ENCODE measurements at places on chromosomes 2 and 18.

DNA sequence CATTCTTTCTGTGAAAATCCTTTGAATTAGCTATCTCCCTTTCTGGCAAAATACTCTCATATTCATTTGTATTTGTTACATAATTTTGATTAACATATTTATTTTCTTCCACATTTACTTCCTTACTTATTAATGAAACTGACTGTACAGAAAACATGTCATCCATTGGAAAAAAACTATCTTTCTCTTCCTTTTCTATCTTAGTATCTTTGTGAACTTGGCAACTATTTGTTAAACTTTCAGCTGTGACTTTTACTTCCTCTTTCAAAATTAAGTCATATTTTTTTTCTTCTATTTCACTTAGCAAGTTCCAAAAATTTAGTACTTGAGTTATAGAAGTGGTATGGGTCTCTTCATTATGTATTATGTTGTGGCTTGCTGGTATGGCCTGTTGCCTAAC lies 2.6 kb downstream of the RAD51AP2 start:
- no peak for DNase-seq

DNA sequence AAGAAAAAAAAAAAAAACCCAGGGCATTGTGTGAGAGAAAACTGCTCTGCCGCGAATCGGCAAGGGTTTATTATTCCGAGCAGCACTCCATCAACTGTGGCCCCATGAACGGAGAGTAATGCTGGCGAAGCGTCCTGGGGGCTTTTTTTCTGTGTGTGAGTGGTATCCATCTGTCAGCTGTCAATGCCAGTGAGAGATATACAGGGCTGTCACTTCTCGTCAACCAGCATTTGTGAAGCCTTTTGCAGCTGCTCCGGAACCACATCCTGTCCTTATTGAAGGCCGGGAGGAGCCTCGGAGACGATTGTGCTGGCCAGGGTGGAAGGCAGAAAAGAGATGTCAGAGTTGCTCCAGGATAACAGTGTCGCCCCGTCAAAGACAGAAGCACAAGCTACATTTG lies 356.9 kb upstream of the SMIM21 start:
- DNase-seq = no peak

DNA sequence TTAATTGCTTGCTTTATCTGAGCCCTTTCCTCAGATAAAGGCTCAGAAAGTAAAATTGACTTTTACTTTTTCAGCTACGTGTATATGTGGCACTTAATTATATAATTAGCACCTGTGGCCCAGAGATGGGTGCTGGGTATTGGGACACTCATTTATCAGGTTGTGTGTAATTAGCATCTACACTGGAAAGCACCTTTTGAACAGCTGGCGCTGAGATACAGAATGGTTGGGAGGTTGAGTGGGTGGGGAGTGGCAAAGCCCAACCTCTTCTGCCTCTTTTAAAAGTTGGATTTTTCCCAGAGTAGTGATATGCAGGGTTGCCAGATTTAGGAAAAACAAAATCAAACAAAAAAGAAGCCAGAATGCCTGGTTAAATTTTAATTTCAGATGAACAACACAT lies 23.9 kb downstream of the SPTBN1 start:
- DNase-seq = no peak

DNA sequence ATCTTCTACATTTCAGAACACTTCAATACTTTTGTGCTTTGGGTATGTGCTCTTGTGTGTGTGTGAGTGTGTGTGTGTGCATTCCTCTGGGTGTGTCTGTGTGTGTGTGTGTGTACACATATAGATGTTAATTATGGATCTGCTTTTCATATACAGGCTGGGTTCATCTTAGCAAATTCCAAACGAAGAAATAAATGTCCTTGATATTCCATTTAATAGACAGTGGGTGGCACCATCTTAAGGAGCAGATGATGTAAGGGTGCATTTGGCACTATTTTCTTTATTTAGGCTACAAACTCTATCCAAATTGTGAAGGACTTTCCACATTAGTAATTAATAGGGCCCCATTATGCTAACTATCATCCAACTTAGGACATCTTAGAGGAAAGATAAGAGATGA lies 425.8 kb upstream of the POU3F3 start:
- DNase-seq = no peak

GRCh38 chr18:21406116-21406515 lies 164.1 kb downstream of the GREB1L start:
- DNase-seq = no peak

- DNase-seq = no peak
Observed at GRCh38 chr18:58558471-58558870, 70.4 kb downstream of the ALPK2 start.

GRCh38 chr2:122804494-122804893 lies 1049.0 kb downstream of the TSN start:
- DNase-seq = no peak

GRCh38 chr2:11411768-11412448 lies 54.1 kb downstream of the E2F6 start:
- DNase-seq = peak; percentile 23

- DNase-seq = no peak
Observed at GRCh38 chr2:186639939-186640338, 50.1 kb downstream of the ITGAV start.
